ENCODE measurements at places on chromosomes 11 and 22.

- no peak for DNase-seq
Observed at GRCh38 chr22:28151151-28151816, 232.2 kb upstream of the PITPNB start.

DNA sequence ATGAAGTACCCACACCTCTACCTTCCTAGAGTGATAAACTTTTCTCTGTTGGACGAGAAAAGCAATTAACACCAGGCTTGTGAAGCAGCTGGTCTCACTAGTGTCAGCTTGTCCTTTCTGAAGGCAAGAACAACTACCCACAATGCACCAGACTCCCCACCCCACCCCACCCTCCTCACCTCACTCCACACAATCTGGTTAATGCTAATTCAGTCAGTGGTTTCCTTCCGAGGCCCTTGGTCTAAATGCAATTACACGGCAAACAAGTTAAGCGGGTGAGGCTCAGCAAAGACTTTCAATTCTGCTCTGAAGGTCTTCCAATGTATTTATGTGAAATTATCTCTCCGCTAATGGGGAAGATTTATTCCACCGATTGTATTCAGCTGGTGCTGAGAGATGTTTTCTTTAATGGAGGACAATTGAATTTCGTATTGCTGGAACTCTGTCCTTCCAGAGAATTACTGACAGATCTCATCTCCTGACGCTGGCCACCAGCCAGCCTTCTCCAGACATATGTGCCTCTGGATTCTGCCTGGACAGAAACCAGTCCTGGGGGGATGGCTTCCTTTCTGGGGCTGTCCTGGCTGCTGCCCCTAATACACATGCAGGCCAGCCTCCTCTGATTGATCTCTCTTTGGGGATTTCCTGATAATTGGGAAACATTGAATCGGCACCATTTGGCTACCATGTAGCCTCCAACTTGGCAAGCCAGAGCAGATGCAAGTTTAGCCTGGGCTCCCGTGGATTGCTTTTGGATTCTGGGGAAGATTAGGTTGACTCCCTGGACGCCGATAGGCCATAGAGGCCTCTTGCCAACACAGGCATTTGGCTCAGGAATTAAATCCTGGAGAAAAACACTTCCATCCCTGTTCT is 165.8 kb upstream of the NARS2 start:
- no peak for DNase-seq

DNA sequence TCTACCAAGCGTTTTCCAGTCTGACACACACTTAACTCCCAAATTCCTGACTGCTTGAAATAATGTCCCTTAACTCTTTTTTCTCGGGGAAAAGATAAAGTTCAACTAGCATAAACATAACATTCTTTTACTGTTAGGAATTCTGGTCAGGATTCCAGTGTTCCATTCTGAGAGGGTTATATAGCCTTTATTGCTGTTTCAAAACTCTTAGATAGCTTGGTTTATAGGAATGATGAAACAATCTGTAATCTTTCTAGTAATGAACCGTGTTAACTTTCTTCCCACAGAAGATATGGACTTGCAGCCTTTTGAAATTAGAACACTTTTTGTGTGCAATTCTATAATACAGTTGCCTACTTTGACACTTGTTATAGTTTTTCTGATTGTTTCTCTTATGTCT is 8.6 kb downstream of the REXO2 start:
- DNase-seq = peak; percentile 84

- peak; percentile 55 for DNase-seq
Observed at GRCh38 chr11:16605389-16605893, 133.0 kb upstream of the C11orf58 start.

DNA sequence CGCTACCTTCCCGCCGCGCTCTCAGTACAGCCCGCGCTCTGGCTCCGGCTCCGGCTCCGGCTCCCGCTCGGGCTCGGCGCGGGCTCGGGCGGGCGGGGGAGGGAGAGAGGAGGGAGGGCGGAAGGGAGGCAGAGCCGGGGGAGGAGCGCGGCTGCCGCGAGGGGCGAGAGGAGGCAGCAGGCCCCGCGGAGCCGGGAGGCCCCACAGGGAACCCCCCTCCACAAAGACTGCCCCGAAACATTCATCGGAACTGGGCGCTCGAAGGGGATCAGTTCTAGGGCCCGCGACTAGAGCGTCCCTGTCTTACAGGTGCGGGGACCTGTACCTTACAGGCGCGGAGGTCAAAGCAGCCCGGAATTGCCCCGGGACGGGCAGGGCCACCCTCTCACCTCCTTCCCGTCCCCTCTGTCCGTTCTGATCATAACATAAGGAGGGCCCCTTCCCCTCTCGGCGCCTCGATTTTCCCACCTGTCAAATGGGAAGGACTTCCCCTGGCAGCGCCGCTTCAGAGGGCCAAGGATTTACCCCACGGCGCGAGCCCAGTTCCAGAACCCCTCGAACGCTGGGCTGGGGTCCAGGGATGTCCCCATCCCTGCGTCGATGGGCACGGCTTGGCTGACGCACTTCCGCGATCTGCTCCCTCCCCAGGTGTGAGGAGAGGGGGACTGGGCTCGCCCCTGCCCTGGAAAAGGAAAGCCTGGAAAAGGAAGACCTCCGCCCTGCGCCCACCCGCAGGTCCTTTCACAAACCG is at the start of gene SHISA8:
TSS of gene SHISA8 (minus strand) at position 40 of the 751 bp plus-strand sequence. CDS start 407 bp downstream, outside the sequence.
- peak; percentile 29 for DNase-seq

- peak; percentile 39 for DNase-seq
Observed at GRCh38 chr22:44133901-44134571, 46.7 kb upstream of the PARVG start.
